Sciatic nerve (tissue), 2 donors: ENCODE measurements at places on chromosomes 7 and 10. TPM values are rescaled to one million over a fixed set of nuclear protein-coding genes. Genes with fewer than 3 reads are reported as not detected.

DNA sequence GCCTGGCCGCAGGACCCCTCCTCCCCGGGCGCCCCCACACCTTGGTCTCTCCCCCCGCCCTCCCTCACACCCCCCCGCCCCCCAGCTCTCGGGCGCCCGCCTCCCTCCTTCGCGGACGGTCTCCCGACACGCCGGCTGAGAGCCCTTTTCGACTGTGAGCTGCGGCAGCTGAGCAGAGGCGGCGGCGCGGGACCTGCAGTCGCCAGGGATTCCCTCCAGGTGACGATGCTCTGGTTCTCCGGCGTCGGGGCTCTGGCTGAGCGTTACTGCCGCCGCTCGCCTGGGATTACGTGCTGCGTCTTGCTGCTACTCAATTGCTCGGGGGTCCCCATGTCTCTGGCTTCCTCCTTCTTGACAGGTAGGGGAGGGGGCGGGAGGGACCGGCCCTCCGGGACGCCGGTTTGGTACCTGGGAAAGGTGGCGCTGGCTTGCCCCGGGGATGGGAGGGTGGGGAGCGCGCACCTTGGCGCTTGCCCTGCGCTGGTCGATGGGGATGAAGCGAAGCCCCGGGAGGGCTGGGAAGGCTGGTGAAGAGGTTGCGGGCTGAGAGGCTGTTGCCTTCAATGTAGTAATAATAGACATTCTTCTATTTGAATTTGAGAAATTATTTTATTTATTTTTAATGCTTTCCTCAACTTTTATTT lies at the start of gene BMPER:
TSS of gene BMPER (plus strand) at position 151 of the 644 bp plus-strand sequence. CDS start at position 226, 75 bp downstream.
- peak; percentile 67 for DNase-seq

DNA sequence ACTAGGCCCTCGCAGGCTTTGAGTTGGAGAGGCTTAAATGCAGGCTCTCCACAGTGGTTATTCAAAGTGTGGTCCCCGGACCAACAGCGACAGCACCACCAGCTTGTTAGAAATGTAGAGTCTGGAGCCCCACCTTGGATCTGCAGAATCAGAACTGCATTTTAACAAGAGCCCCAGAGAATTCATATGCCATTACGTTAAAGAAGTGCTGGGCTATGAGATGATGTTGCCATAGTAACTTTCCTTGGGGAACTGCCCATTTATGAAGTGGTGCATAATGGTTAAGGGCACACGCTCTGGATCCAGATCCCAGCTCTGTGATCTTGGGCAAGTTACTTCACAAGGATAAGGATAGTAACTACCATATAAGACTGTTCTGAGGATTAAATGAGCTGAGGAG lies 48.9 kb downstream of the ZCCHC24 start:
- DNase-seq = no peak

DNA sequence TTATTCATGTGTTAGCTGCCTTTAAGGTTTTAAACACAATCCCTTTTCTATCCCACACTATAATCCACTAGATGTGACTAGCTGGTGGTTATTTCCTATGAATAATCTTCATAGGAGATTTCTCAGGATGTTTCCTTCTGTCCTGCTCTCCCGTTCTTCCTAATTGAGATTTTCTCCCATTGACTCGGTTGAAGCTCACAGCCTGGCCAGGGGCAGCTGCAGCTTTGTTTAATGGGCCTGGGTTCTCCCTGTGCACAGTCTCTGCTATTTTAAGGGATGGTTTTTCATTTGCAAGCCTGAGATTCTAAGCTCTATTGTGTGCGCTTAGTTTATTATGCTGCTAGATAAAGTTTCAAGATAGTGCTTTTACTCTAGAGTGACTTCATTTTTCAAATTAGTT lies 283.4 kb upstream of the AOAH start:
- no peak for DNase-seq

GRCh38 chr10:61628151-61628874 lies 34.4 kb upstream of the CABCOCO1 start:
- no peak for DNase-seq

- DNase-seq = no peak
These were observed 27.5 kb upstream of the MSS51 start for GRCh38 chr10:73460897-73461296.

GRCh38 chr10:3270577-3271316 lies 98.2 kb upstream of the PITRM1 start:
- DNase-seq = no peak

GRCh38 chr7:122643250-122643649 lies 55.7 kb downstream of the RNF133 start:
- no peak for DNase-seq

DNA sequence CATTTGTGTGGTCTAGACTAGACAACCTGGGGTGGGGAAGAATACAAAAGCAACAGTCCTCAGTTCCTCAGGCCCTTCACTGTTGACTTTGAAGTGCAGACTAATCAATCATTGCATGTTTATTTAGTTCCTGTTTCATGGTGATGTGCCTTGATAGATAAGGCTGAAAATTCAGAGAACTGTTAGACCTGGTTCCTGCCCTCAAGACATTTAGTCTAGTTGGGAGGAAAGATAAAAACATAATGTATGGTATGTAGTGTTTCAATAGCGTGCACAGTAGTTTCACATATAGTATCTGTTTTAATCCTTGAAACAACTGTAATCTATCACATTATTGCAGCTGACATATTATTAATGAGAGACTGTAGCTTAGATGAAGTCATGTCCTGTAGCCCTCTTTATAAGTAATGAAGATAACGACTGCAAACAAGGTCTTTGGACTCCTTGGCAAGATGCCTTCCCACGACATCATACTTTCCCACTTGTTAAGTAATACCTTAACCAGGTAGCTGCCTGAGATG lies 124.0 kb downstream of the CELF2 start:
- DNase-seq = no peak

GRCh38 chr7:112485766-112486165 lies 5.0 kb downstream of the LSMEM1 start:
- DNase-seq = no peak

- no peak for DNase-seq
These were observed 54.0 kb upstream of the SLC26A5 start for GRCh38 chr7:103499976-103500375.

DNA sequence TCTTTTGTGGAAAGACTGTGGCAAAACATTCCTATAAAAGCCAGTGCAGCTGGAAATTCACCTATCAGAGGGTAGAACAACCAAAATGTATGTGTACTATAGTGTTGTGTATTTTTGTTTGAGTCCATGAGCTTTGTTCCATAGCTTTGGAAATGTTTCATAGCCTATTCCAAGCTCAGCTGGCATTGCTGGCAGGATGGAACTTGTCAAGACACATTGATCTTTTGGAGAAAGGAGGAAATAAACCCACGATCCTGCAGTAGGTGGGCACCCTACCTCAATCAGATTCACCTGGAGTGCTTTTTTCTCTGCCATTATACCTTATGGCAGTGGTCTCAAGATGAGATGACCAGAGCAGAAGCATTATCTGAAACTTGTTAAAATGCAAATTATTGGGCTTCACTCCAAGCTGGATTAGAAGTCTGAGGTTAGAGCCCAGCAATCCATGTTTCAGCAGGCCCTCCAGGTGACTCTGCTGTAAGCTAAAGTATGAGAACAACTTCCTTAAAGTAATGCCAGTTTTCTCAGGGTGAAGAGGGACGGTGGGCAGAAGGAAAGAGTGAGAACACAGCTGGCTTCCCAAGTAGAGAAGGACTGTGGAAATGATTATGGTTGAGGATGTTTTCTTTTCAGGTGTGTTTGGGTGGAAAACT lies 30.3 kb upstream of the CDK1 start:
- no peak for DNase-seq

DNA sequence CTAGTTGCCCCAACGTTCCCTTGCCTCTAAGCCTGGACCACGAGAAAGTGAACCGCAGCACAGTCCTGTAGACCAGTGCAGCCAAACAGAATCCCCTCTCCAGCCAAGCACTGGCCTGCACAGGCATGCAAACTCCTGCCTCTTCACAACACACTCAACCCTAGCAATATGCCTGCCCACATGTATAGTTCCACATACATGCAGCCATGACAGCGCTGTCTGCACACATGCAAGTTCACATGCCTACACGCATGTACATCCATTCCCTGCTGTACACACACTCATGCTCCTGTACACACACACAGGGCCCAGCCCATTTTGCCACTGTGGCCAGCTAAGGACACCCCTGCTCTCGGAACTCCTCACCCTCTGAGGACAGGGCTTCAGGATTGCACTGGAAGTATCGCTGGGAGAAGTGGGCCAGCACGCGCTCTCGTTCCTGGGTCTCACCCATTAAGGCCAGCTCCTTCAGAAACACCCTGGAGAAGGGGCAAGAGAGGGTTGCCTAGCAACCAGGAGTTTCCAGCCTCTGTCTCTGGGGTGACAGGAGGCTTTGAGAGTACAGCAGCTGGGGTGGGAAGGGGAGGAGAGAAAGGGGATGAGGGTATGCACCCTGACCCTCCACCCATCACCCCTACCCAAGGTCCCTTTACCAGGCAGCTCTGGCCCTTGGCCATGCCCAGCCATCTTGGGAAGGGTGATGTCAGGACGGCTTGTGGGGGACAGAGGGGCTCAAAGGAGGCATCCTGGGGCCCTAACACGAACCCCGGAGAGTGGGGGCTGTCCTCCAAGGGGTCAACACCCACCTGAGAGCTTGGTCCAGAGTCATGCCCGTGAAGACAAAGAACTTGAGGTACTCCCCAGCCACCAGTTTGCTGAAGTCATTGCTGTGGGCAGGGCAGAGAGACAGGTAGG lies 7.0 kb downstream of the PSD start:
- DNase-seq = no peak

DNA sequence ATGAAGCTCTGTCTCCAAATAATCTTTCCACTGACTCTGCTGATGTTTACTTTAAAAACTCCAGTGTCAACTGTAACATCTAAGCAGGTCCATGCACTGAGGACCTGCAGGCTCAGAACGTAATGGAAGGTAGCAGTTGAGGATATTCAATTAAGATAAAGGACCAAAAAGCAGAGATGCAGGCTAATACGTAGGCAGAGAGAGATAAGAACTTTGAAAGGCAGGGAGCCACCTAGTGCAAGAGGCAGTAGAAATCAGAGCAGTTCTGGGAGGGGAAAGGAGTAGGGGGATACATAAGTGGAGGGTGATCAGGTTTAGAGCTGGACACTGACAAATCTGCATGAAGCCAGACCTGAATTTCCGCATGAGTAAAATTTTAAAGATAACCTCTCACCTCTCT lies 114.5 kb upstream of the POM121L12 start:
- no peak for DNase-seq

DNA sequence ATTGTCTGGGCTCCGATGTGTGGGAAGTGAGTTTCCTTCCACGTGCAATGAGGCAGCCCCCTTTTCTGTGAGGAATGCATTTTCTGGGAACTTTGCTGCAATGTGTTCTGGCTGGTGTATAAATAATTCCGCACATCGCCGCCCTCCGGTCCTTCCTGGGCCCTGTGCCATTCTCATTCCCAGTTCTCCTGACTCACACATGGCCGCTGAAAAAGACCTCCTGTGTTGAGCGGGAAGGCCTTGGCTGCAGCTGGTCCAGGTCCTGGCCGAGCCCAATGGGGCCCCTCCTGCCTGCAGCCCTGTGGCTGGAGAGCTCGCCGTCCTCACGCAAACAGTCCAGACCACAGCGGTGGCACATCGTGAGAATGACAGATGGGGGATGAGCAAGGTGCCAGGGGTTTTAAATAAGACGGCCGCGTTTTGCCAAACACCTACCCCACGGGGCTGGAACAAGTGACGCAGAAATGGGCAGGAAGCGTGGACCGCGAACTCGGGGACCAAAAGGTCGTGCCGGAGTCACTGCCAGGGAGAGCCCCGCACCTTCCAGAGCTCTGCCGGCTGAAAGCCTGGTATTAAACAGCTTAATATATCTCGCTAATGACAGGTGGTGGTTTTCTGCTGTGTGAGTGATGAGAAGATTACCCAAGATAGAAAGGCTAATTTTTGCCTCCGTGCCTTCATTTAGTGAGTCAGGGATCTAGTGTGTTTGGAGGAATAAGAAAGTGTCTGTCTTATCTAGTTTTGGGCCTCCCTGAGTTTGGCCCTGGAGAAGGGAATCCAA lies 37.0 kb downstream of the FAM20C start:
- DNase-seq = peak; percentile 87

GRCh38 chr7:47325337-47325736 lies 256.6 kb downstream of the TNS3 start:
- DNase-seq = no peak

GRCh38 chr7:159120540-159120919 lies 24.1 kb downstream of the VIPR2 start:
- DNase-seq = no peak

- DNase-seq = no peak
These were observed 1.5 kb downstream of the TMEM184A start for GRCh38 chr7:1554333-1555045.

DNA sequence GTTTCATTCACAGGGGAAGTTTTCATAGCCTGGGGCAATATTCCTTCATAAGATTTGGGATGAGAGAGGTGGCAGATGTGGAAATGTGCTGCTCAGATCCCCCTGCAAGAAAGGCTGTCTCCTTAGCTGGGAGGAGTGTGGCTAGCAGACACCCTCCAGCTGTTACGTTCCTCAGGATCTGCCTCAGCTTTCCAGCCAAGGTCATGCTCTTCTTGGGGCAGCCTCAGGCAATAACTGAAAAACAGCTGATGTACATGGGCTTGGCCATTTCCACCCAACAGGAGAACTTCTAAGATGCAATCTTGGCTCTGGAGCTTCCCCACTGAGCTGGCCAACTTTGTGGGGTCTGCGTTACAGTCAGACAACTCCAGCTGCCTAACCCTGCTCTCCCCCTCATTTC lies 51.3 kb upstream of the SEPTIN7 start:
- DNase-seq = no peak

- DNase-seq = peak; percentile 83
These were observed 41.8 kb downstream of the ZCCHC24 start for GRCh38 chr10:79403441-79404230.

GRCh38 chr10:77301305-77301730 lies 336.3 kb downstream of the KCNMA1 start:
- DNase-seq = no peak

GRCh38 chr10:51082857-51083256 lies 8.6 kb downstream of the PRKG1 start:
- DNase-seq = no peak

- DNase-seq = no peak
These were observed 4.0 kb downstream of the MTG1 start for GRCh38 chr10:133397938-133398337.

GRCh38 chr10:7592627-7593026 lies 74.1 kb downstream of the ITIH5 start:
- no peak for DNase-seq

DNA sequence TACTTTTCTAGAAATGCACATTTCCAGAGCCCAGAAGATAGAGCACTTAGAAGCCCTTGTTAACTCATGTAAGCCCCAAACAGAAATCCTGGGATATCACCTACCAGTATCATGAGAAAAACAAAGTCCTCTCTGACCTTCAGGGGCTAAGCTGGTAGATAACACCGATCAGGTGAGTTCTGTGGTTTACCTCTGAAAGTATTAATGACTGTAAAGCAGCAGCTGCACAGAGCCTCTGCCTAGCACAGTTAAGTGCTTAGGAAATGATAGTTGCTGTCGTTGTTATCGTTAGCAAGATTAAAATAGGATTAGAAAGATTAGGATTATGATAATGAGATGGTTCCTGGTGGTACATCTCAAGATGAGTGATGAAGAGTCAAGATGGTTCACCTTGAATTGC lies 64.9 kb downstream of the PLXNA4 start:
- DNase-seq = no peak

INTS1 gene
- total RNA-seq = 78.4 TPM

LAMB1 gene
- 303 TPM for total RNA-seq

ZWINT gene
- total RNA-seq = 1.6 TPM

MAGI2 gene
- 51.3 TPM for total RNA-seq

ZPBP gene
- not detected for total RNA-seq

EPHA1 gene
- 0.22 TPM for total RNA-seq

VOPP1 gene
- 66.2 TPM for total RNA-seq

SORBS1 gene
- total RNA-seq = 593 TPM

ACSM6 gene
- 0.49 TPM for total RNA-seq

SYCE1 gene
- 0.22 TPM for total RNA-seq

A1CF gene
- total RNA-seq = not detected
